Stimulated activated CD8-positive, alpha-beta memory T cell treated with anti-CD3 and anti-CD28 coated beads, Interleukin-15, amount 100 ng/mL, for 24 hours (primary cell): ENCODE measurements at places on chromosomes 2 and 18.

DNA sequence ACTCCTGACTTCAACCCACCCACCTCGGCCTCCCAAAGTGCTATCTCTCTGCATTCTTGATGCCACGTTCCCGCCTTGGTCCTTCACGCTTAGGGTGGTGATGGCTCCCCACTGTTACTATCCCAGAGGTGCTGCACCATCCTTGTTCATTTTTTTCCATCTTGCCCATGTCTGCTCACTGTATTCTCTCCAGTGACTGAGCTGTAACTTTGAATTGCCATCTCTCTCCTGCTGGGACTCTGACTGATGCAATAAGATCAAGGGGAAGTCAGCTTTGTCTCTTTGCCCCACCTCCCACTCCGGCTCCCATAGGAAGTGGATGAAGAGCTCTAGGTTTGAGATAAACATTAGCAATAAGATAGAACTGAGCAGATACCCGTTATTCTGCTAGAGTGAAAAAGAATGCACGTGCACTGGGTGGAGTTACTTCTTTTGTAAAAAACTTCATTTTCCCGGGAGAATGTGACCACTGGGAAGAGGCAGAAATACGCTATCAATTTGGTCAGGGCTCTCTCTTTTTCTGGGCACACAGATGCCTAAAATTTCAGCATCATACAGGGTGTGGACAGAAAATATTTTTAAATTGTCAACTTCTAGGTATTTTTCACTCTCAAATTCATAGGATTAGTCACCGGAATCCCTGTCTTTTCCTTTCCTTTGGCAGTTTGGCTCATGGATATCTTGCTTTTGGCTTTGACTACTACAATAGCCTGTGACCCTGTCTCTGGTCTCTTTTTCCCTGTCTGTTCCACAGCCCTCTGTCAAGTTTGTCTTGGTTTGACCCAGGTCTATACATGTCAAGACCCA is 105.4 kb downstream of the POLR1A start:
- no peak for DNase-seq

DNA sequence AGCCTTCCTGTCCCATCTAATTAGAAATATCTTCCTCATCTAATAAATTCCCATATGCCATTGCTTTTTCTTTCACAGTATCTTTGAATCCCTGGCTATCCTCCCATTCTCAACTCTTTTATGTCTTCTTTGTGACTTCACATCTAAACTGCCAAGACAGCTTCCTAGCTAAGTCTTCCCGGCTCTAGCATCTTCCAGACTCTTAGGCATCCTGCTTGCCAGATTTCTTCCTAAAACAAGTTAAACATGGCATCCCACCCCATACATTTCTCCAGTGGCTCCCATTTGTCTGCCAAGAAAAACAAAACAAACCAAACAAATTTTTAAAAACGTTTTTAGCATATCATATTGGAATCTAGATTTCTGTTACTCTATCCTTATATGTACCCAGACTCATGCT is 751.9 kb downstream of the MBD2 start:
- DNase-seq = no peak

DNA sequence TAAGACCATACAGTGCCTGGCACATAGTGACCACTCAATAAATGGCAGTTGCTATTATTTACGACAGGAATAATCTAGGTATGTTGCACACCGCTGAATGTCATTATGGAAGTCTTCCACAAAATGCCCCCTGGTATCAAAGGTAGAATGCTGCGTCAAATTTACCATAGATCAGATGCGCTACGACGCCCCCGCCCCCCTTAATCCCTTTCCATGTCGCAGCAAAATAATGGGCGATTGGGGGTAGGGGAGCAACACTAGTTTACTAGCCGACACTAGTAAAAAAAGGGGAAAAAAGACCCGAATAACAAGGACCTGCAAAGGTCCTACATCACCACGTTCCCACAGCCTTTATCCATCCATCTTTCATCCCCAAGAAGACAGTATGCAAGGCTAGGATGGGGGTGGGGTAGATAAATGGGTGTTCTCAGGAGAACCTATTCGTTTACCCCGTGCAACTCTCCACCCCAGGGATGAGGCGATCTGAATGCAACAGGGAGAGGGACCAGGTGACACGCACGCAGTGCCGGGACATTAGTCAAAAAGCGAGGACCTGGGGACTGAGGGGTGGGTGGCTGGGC is 455 bp downstream of the PREPL start:
- no peak for DNase-seq

DNA sequence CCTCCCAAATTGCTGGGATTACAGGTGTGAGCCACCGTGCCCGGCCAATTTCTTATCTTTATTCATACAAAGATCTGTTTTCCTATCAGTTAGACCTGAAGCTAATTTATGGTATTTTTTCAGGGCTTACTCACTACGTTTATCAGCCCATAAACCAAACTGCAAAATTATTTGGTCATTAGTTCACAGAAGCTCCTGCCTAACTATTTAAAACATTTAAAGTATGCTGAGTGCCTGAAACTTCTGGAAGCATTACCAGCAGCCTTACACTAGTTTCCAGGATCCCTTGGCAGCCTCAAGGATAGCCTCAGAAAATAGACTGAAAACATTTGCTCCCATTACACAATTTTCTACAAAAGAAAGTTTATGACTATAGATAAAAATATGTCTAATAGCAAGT is 68.8 kb downstream of the GALNT13 start:
- DNase-seq = no peak

DNA sequence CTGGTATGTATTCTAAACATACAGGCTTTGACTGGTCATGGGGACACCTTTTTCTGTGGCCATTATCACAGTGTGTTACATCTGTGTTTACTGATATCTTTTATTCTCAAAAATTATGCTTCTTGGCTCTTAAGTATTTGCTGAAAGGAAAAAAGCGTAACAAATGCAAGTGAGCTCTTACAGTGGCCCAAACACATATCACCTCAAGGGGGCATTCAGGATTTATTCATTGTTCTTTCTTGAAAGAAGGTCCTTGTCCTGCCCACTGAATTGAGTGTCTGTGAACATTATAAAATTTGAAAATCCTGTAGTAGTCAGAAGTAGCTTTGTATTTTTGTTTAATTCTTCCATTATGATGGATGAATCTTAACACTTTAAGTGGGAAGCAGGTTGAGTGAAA is 454.5 kb downstream of the XIRP2 start:
- DNase-seq = no peak

- no peak for DNase-seq
Observed at GRCh38 chr2:29388071-29388470, 272.9 kb downstream of the CLIP4 start.

DNA sequence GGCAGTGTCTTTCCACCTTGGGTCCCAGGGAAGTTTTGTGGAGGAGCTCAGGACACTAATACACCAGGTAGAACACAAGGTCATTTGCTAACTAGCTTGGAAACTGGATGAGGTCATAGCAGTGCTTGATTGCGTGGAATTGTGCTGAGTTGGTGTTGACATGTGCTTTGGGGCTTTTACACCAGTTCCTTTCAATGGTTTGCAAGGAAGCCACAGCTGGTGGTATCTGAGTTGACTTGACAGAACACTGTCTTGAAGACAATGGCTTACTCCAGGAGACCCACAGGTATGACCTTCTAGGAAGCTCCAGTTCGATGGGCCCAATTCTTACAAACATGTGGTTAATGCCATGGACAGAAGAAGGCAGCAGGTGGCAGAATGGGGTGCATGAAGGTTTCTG is 5.9 kb downstream of the CTLA4 start:
- no peak for DNase-seq

- DNase-seq = no peak
Observed at GRCh38 chr2:5926871-5927512, 234.8 kb downstream of the SOX11 start.

GRCh38 chr2:161857920-161858319 is 216.1 kb downstream of the DPP4 start:
- DNase-seq = no peak
